ENCODE measurements at places on chromosomes 4 and X.

GRCh38 chr4:189002475-189002874, 863.2 kb downstream of the TRIML1 start:
- no peaks in the 10 kb centered on the region for H3K27me3 ChIP-seq
- no peaks in the 10 kb centered on the region for H3K36me3 ChIP-seq
- DNase-seq = no peak
- H3K4me3 ChIP-seq = no peak overlapping the region
- H3K4me1 ChIP-seq = no peaks in the 10 kb centered on the region
- H3K27ac ChIP-seq = no peak overlapping the region

DNA sequence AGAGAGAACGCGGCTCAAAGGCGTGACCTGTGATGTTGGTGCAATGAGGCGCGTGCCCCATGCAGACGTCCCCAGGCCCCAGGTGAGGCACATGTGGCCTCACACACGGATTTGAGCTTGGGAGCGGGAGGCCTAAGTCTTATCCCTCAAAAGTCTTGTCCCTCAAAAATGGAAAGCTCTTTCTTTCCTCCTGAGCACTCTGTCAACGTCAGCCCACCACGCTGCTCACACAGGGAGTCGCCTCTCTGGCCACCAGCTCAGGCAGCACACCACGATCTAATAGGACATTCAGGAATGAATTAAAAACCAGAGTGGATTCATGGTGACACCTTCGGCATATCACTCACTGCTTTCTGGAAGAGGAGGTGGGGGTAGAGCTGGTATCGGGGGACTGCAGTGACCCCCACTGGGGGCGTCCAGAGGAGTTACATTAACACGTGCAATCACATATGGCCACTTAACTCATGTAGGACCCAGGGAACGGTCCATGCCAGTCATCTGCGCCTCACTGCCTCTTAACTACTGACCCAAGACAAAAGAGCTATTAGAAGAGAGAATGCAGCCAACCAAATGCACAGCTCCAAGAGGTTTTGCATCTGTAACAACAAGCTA, 21.9 kb upstream of the CYP4V2 start:
- H3K4me1 ChIP-seq = peaks cover 2% of the 10 kb centered on the region
- DNase-seq = no peak
- no peaks in the 10 kb centered on the region for H3K27me3 ChIP-seq
- H3K36me3 ChIP-seq = no peaks in the 10 kb centered on the region
- no peak overlapping the region for H3K27ac ChIP-seq
- H3K4me3 ChIP-seq = no peak overlapping the region

DNA sequence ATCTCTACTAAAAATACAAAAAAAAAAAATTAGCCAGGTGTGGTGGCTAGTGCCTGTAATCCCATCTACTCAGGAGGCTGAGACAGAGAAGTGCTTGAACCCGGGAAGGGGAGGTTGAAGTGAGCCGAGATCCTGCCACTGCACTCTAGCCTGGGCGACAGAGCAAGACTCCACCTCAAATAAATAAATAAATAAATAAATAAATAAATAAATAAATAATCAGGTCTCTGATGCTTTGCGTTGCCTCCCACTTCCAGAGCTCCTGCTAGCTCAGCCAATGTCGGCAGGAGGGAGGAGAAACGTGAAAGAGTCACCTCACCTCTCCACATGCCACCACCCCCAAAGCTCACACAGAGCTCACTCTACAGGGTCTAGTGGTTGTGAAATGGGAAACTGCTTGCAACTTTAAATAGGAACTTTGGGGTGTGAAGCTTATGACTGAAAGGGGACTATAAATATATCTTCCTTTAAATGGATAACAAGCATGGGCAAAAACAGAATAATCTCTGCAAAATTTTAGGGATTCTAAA, 7.9 kb downstream of the SMIM31 start:
- H3K36me3 ChIP-seq = no peaks in the 10 kb centered on the region
- no peaks in the 10 kb centered on the region for H3K4me1 ChIP-seq
- no peak for DNase-seq
- no peak overlapping the region for H3K27ac ChIP-seq
- H3K27me3 ChIP-seq = peaks cover 9% of the 10 kb centered on the region
- no peak overlapping the region for H3K4me3 ChIP-seq

DNA sequence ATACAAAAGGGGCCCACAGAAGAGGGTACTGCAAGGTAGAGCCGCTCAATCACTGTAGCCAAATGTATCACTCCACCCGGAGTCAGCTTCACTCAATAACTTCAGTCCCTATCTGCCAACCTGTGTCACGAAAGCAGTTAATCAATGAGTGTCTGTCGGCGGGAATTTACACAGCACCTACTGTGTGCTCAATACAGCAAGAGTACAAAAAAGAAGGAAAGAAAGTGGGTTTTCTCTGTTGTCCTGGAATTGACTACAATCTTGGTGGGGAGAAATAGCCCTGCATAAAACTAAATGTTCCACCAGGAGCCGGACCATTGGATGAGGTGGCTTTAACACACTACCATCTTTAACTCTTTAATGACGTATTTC, 780 bp upstream of the NKRF start:
- peak overlapping the region; percentile 87 for H3K4me3 ChIP-seq
- peak overlapping the region; percentile 90 for H3K27ac ChIP-seq
- peaks cover 3% of the 10 kb centered on the region for H3K36me3 ChIP-seq
- H3K27me3 ChIP-seq = peaks cover 9% of the 10 kb centered on the region
- H3K4me1 ChIP-seq = peaks cover 38% of the 10 kb centered on the region

GRCh38 chr4:139214039-139214534, 37.1 kb upstream of the ELF2 start:
- no peak for DNase-seq
- no peak overlapping the region for H3K27ac ChIP-seq
- no peaks in the 10 kb centered on the region for H3K27me3 ChIP-seq
- H3K4me1 ChIP-seq = peaks cover 3% of the 10 kb centered on the region
- H3K4me3 ChIP-seq = no peak overlapping the region

- no peak overlapping the region for H3K27ac ChIP-seq
- peaks cover 47% of the 10 kb centered on the region for H3K36me3 ChIP-seq
- no peaks in the 10 kb centered on the region for H3K27me3 ChIP-seq
- DNase-seq = no peak
Observed at GRCh38 chrX:118558926-118559325, 63.3 kb downstream of the DOCK11 start.

- H3K27me3 ChIP-seq = no peaks in the 10 kb centered on the region
- no peaks in the 10 kb centered on the region for H3K36me3 ChIP-seq
- H3K4me1 ChIP-seq = no peaks in the 10 kb centered on the region
- H3K27ac ChIP-seq = no peak overlapping the region
- DNase-seq = no peak
Observed at GRCh38 chr4:111510535-111510934, 634.7 kb upstream of the FAM241A start.

DNA sequence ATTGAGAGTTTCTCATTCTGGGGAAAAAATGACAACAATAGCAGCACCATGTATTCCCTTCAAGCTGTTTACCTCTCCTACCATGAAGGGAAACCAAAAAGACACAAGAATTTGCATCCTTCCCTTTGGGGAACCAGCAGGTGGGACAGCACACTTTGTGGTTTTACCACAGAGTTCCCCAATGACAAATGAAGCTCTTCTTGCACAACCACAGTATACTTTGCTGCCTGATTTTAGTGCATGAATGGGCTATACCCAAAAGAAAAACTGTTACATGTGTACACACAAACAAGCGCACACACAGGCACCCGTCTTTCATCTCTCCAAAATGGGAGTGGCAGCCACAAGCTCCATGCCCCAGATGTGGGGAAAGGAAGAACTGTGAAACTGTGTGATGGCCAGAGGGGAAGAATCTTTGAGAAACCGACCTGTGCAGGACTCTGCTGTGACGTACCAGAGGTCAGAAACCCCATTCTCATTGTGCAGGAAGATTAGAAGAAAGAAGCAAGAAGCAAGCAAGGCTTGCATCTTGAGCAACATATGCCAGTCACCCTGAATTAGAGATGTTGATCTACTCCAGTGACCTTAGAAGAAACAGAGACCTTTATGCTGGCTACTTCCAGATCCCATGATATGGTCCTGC, 2.7 kb upstream of the MAML3 start:
- DNase-seq = peak; percentile 17
- H3K4me3 ChIP-seq = no peak overlapping the region
- peaks cover 44% of the 10 kb centered on the region for H3K27me3 ChIP-seq
- H3K4me1 ChIP-seq = peaks cover 39% of the 10 kb centered on the region
- H3K36me3 ChIP-seq = peaks cover 5% of the 10 kb centered on the region

- DNase-seq = no peak
- no peaks in the 10 kb centered on the region for H3K4me1 ChIP-seq
- H3K27ac ChIP-seq = no peak overlapping the region
Observed at GRCh38 chrX:79592259-79592658, 225.1 kb upstream of the ITM2A start.

DNA sequence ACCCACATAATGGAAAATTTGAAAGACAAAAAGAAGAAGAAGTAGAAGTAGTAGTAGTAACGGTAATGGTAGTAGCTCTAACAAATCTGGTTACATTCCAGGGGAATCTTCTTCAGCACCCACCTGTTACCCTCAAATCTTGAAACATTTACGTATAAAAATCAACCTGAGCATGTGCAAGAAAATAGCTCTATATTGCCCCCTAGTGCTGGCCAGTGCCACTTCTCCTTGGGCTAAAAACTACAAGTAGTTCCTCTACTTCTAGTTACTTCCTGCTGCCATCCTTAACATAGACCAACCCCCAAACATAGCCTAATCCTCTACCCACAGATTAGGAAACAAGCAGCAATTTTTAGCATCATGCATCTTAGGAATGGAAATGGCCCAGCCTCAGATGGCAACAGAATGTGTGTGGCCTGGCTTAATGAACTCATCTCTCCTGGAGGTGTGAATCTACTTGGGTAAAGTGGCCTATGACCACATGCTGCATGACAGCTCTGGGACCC, 3.1 kb downstream of the PDGFC start:
- peaks cover 4% of the 10 kb centered on the region for H3K36me3 ChIP-seq
- H3K4me3 ChIP-seq = no peak overlapping the region
- H3K4me1 ChIP-seq = peaks cover 3% of the 10 kb centered on the region
- H3K27ac ChIP-seq = no peak overlapping the region

GRCh38 chr4:56468097-56468422, 643 bp downstream of the SRP72 start:
- peaks cover 42% of the 10 kb centered on the region for H3K36me3 ChIP-seq
- no peaks in the 10 kb centered on the region for H3K27me3 ChIP-seq
- H3K27ac ChIP-seq = peak overlapping the region; percentile 95
- H3K4me1 ChIP-seq = peaks cover 52% of the 10 kb centered on the region
- DNase-seq = peak; percentile 42

GRCh38 chrX:15761564-15762191, 23.6 kb downstream of the CA5B start:
- H3K27me3 ChIP-seq = no peaks in the 10 kb centered on the region
- peaks cover 8% of the 10 kb centered on the region for H3K36me3 ChIP-seq
- DNase-seq = peak; percentile 41
- peaks cover 38% of the 10 kb centered on the region for H3K4me1 ChIP-seq

DNA sequence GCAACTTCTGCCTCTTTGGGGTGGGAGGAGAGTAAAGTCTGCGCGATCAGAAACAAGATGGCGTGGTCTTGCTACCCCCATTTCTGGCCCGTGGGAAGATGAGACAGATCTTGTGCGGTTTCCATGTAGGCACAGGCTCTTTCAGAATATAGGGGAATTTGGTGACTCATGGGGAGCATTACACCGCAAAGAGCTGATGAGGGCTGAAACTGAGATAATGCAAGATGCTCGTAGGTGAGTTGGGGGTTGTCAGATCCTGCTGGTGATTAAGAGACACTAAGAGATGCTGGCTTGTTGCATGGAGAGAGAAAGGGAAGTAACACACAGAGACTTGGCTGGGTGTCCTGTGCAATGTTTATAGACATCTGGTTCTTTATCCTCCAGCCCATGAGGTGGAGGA, 1.5 kb downstream of the EVC start:
- H3K27ac ChIP-seq = no peak overlapping the region
- peaks cover 16% of the 10 kb centered on the region for H3K4me1 ChIP-seq
- H3K4me3 ChIP-seq = peak overlapping the region; percentile 23
- no peak for DNase-seq

GRCh38 chr4:183400035-183400434, 44.4 kb upstream of the CDKN2AIP start:
- no peak for DNase-seq
- H3K36me3 ChIP-seq = no peaks in the 10 kb centered on the region
- no peak overlapping the region for H3K27ac ChIP-seq
- no peak overlapping the region for H3K4me3 ChIP-seq

DNA sequence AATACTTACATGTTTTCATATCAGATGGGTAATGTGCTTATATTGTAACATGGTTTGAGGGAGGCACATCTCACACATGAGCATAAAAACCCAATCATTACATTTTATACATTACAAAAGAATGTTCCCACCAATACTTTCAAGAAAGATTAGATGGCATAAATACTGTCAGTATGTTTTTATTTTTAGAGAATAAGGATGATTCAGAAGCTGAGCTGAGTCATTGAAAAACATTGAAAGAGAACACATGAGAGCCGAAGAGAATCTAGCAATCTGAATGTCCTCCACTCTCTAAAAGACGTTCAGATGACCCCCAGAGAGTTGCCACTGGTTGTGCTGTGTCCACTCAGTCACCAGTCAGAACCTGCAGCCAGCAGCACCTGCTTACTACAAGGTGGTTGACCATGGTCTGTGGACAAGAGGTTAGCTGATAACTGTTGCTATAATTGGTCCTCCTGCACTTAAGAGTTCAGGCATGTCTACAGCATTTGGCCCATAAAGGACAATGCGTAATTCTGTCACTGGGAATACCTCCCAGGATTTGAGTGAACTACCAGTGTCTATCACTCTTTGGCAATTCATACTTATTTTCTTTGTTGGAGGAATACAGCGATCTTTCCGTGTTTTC, 382.2 kb upstream of the IGFBP7 start:
- H3K27ac ChIP-seq = no peak overlapping the region
- no peaks in the 10 kb centered on the region for H3K4me1 ChIP-seq
- no peak for DNase-seq
- H3K4me3 ChIP-seq = no peak overlapping the region

GRCh38 chrX:49901048-49901447, 21.3 kb upstream of the CLCN5 start:
- no peak overlapping the region for H3K27ac ChIP-seq
- peaks cover 11% of the 10 kb centered on the region for H3K27me3 ChIP-seq
- DNase-seq = no peak
- no peaks in the 10 kb centered on the region for H3K4me1 ChIP-seq
- no peak overlapping the region for H3K4me3 ChIP-seq
- peaks cover 5% of the 10 kb centered on the region for H3K36me3 ChIP-seq

- no peaks in the 10 kb centered on the region for H3K36me3 ChIP-seq
- no peak overlapping the region for H3K27ac ChIP-seq
- no peak overlapping the region for H3K4me3 ChIP-seq
- H3K27me3 ChIP-seq = peaks cover 5% of the 10 kb centered on the region
- peaks cover 2% of the 10 kb centered on the region for H3K4me1 ChIP-seq
- no peak for DNase-seq
Observed at GRCh38 chr4:119097282-119097900, 38.2 kb upstream of the MYOZ2 start.

DNA sequence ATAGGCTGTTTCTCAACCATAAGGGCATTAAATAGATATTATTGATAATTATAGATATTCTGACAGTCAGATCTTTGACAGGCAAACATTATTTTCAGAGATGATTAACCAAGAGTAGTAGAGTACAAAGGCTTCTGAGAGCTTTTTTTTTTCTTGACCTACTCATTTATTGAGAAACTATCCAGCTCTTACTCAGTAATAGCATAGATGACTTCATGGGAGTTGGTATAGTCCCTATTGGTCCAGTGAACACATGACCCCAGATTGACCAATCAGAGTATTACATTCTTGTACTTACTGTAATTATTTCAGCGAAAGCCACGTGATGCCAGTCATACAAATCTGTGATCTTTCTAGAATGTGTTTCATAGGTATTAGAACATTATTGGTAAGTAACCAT, 508.7 kb downstream of the FSTL5 start:
- no peak overlapping the region for H3K4me3 ChIP-seq
- H3K4me1 ChIP-seq = no peaks in the 10 kb centered on the region
- DNase-seq = no peak
- no peaks in the 10 kb centered on the region for H3K36me3 ChIP-seq

- DNase-seq = no peak
- H3K4me1 ChIP-seq = no peaks in the 10 kb centered on the region
Observed at GRCh38 chr4:129327637-129328036, 231.7 kb downstream of the C4orf33 start.

Measured in activated CD4-positive, alpha-beta memory T cell treated with anti-CD3 and anti-CD28 coated beads, Interleukin-2, amount 10 ng/mL, durations not matched to agents 7 days and 5 days (primary cell).